NCI-H1694 (cell line): ENCODE measurements at places on chromosomes 6 and 20.

GRCh38 chr6:29696147-29697125 is 15.5 kb upstream of the ZFP57 start:
- DNase-seq, result no peak

GRCh38 chr6:389622-390021 is 1.9 kb upstream of the IRF4 start:
- no peak for DNase-seq

DNA sequence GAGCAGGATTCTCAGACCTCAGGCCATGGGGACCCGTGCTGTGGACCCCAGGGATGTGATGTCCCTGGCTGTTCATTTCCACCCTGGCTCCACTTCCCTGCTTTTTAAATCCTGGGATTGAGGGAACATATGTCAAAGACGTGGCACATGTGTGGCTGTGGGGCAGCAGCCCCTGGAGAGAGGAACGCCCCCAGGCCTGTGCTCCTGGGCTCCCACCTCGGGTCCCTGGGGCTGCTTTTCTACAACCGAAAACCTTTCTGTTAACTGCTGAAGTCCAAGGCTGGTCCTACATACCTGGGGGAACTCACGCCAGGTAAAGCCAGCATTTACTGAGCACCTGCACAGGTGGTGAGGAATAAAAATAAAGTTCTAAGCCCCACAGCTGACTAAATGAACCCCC is 102.3 kb upstream of the FRMD1 start:
- DNase-seq, result no peak

GRCh38 chr20:53934421-53935343 is 135.7 kb downstream of the BCAS1 start:
- no peak for DNase-seq

- no peak for DNase-seq
Measured at GRCh38 chr20:63944078-63944941, 11.9 kb downstream of the UCKL1 start.
